Cardiac muscle cell (in vitro differentiated cells and primary cell): ENCODE measurements at places on chromosomes 4 and X.
A peak's percentile ranks its signal among the peaks of the same experiment; 100 is the strongest.

- no peak for DNase-seq
These were observed 387.5 kb upstream of the FTHL17 start for GRCh38 chrX:31459361-31459760.

DNA sequence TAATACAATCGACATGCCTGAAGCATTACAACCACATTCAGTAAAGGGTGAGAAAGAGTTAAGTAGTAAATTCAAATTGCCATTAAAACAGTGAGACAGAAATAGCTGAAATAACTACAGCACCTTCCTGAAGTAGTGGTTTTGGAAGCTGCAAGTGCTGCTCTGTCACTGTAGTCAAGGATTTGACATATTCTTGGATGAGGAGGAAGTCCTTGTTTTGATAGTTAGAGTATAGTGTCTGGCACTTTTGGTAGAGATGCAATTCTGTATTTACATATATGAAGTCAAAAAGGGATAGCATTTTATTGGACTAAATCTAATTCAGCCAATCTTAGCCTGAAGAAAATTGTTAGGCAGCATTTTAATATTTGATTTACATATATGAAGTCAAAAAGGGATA, 1559.6 kb downstream of the TECRL start:
- no peak for DNase-seq

GRCh38 chrX:44503560-44503959, 39.1 kb downstream of the FUNDC1 start:
- DNase-seq, result no peak

DNA sequence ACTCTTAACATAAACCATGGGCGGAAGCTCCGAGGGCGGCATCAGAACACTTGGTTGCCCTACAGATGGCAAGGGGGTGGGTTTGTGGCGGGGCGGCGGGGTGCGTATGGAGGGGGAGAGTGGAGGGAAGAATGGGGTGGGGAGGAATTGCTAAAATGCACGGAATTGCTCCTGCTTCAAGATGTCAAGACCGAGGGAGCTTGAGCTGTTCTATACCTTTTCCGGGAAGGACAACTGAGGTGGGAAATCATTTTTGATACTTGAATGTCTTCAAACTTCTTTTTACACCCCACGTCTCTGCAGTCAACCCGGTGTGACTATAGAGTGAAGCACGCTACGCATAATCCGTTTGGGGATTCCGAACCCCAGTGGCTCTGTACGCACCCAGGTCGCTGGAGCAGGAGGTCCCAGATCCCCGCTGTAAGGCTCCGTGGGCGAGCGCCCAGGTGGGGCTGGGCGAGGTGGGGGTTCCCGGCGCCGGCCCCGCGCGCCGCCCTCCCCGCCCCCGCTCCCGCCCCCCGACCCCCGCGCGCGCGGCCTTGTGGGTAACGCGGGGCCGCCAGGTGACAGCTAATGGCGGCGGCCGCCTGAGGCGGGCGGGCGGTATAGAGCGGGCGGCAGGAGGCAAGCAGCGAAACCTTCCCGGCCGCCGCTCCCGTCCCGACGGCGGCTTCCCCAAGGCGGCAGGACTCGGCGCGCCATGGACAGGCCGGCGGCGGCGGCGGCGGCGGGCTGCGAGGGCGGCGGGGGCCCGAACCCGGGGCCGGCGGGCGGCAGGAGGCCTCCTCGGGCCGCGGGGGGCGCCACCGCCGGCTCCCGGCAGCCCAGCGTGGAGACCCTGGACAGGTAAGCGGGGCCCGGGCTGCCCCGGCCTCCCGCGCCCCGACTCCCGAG, at the start of gene MTMR1:
TSS of gene MTMR1 (plus strand) at position 566 of the 894 bp plus-strand sequence. CDS start at position 701, 135 bp downstream.
- DNase-seq, result peak; percentile 55

- no peak for DNase-seq
These were observed 2.0 kb upstream of the PGK1 start for GRCh38 chrX:78102091-78102490.

- peak; percentile 3 for DNase-seq
These were observed 30.6 kb downstream of the ANK2 start for GRCh38 chr4:113080050-113080449.

DNA sequence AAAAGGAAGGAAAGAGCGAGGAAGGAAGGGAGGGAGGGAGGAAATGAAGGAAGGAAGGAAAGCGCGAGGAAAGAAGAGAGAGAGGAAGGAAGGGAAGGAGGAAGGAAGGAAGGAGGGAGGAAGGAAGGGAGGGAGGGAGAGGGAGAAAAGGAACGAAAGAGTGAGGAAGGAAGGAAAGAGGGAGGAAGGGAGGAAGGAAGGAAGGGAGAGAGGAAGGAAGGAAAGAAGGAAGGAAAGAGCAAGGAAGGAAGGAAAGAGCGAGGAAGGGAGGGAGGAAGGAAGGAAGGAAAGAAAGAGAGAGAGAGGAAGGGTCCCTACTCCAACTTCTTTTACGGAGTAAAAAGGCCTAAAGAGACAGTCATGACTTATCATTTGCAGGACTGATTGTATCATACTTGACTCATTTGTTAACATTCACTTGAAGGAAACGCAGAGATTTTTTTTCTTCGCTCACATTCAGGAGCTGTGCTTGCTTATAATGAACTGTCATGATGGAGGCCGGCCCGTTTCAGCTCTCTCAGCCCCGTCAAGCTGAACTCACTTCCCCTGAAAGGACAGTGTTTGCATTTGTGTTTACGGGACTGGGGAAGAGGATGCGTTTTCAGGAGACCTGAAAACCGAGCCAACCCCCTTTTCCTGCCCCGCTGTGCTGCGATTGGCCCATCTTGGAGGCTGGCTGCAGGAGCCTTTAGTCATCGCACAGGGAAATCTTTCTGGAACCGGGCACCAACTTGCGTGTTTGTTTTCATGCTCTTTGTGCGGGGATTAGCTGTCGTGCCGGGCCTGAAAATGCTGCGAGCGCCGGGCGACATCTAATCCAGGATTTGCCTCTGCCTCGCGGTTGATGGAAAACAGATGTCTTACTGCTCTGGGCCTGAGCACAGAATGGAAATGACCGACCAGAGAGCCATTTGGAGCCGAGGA, 17.8 kb downstream of the TRIM2 start:
- DNase-seq, result peak; percentile 80

DNA sequence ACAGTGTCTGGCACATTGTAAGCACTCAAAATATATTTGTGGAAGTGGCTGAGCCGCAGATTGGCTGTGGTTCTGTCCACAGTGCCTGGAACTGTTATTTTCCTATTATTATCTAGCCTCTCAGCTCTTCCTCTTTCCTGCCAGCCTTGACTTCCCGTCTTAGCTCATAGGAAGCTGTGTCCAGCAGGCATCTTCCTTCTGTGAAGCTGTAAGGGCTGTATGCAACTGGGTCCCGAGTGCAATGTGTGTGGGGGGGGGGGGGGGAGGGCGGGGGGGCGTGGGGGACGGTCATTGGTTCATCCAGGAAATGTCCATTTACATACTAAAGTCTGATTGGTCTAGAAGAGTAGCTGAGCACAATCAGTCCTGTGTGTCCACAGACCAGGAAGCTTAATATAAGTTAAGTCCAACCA, 210.7 kb downstream of the PDGFRA start:
- DNase-seq, result no peak

GRCh38 chr4:165991325-165992180, 118.5 kb downstream of the TLL1 start:
- DNase-seq, result no peak

DNA sequence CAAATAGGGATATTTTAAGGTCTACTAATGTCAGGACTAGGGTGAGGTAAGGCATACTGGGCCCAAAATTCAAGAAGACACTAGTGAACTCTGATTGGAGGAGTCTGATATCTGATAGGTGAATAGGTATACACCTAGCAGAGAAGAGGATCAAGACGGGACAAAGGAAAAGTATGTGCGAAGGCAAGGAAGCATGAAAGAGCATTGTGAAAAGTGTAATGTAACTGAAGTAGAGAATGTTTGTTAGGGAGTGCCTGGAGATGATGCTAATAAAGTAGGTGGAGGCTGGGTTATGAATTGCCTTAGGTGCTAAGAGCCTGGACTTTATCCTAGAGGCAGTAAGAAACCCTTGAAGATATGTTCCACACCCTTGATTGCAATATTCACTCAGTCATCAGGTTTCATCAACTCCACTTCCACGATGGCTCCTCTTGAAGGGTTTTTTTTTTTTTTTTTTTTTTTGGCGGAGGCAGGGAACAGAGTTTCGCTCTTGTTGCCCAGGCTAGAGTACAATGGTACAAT, 49.9 kb upstream of the XIAP start:
- no peak for DNase-seq

DNA sequence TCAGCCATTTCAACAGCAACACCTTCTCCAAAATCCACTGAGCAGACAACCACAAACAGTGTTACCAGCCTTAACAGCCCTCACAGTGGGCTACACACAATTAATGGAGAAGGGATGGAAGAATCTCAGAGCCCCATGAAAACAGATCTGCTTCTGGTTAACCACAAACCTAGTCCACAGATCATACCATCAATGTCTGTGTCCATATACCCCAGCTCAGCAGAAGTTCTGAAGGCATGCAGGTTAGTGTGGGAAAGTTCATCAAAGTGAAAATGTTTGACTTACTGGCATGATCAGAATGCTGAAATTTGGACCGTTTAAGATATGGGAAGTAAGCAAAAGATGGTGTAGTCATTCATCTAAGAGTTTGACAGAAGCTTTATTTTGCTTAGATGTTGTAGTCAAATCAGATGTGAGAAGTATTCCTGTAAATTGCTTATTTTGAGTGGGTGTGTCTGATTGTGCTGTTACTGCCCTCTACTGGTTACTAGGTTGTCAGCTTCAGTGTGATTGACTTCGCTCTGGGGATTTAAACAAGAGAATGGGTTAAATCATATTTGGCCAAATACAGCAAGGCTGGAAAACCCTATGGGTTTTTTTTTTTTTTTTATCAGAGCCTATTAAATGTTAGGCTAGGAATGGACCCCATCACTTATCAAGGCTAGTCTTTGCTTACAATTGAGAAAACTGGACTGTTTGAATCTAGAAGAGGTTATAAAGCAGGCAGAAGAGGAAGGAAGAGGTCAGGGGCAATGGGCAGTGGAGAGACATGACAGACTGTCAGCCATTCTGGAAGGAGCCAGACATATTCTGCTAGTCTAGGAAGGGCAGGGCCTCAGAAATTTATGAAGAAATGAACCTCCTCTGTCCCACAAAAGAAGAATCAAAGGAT, 130.3 kb downstream of the DIPK2B start:
- peak; percentile 29 for DNase-seq

DNA sequence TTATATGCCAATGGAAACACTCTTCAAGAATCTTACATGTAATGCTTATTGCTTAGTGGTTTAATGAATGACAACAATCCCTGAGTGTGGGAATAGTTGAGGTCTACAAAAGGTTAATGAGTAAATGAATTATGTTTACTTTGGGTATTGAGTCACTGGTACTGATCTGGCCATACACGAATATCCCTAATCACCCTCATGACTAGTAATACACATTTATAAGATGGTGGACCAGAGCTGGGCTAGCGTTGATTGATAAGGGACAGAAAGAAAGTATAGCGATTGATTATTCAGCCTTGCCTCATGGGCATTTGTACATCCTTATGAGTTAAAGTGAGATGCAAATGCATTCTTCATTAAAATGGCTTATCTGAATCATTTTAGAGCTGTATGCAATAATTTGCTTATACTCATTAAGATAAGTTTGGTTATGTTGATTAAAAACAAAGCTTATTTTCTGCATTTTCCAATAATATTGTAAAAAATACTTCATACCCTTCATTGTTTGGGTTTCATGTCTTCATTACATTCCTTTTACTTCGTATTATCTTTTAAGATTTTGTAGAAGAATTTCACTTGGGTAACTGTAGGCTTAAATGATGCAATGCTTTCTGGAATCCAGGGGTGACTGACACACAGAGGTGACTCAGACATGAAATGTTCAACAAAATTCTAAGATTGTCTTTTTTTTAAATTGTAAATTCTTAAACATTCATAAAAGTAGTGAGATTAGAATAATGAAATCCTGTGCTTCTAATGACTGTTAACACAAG, 47.4 kb downstream of the FGF2 start:
- peak; percentile 90 for DNase-seq

GRCh38 chr4:72959411-72959810, 110.1 kb downstream of the COX18 start:
- DNase-seq, result no peak

- no peak for DNase-seq
These were observed 237.8 kb upstream of the ADGRL3 start for GRCh38 chr4:60962286-60962685.

- no peak for DNase-seq
These were observed 5.2 kb upstream of the TLR6 start for GRCh38 chr4:38861791-38862190.

GRCh38 chr4:173857828-173858227, 327.8 kb upstream of the HAND2 start:
- no peak for DNase-seq

GRCh38 chrX:36573720-36574119, 434.4 kb upstream of the FAM47C start:
- DNase-seq, result no peak

DNA sequence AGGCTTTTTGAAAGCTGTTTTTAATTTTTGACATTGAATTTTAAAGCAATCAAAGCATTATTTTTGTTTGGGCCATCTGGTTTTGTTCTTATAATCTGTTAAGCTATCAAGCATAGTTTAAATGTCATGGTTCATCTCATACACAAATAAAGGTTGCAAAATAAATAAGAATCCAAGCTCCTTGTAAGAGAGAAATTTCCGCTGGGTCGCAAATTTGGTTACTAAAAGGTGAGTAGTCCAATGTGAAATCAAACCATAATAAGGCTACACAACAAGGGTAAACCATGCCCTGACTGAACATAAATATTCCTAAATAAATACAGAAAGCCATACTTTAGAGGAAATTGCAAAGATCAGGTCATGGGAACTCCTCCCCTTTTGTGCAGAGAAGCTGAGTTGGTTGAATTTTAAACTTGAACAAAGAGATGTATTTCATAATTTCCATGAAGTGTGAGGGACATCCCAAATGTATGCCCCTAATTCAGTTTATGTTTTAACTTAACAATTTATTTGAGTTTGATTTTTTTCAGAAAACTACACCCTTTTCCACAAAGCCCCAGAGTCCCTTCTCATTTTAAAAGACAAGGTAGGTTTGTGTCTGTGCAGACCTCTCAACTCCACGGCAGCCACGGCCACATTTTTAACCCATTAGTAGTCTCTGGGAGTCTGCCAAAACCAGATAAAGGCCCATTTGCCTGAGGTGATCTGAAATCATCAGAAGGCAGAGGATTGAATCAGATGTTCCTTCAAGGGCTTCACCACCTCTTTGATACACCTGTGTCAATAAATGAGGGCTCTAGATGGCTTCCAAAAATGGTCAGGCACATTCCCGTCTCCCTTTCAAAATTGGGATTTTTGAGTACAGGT, 85.2 kb downstream of the PLAC1 start:
- no peak for DNase-seq

GRCh38 chr4:25915353-25915705, 1.3 kb downstream of the SMIM20 start:
- no peak for DNase-seq
